ENCODE measurements at places on chromosomes 1 and 21.
A peak's percentile ranks its signal among the peaks of the same experiment; 100 is the strongest.

DNA sequence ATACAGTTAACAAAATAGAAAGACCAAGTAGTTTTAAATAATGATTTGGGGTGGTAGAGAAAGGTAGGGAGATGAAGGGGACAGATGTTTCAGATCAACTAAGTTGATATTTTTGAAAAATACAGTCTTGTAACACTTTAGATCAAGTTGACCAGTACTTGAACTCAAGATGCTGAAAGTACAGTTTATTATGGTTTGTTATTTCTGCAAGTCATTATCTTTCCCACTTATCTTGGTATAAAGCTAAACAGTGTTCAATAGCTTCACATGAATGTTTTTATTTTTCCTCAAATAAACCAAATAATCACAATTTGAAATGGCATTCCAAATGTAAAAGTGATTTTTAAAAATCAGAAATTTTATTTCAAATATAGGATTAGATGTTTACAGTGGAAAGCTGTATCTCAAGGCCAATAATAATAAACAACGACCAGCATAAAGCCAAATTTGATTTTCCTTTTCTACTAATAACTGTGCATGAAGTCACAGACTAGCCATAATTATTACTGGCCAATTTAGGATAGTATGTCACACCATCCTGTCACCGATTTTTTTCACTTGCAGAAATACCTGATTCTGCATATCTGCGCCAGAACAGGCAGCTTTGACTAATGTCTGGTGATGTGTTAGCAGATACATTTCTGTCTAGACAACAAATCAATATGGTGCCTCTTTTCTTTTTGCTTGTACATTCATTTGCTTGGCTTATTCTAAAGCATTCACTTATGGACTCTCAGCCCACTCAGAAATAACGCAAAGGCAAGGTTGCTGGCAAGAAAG, 320.2 kb downstream of the TM2D1 start:
- no peak for DNase-seq

- peak; percentile 30 for DNase-seq
Measured at GRCh38 chr1:179599623-179600249, 8.1 kb downstream of the TDRD5 start.

DNA sequence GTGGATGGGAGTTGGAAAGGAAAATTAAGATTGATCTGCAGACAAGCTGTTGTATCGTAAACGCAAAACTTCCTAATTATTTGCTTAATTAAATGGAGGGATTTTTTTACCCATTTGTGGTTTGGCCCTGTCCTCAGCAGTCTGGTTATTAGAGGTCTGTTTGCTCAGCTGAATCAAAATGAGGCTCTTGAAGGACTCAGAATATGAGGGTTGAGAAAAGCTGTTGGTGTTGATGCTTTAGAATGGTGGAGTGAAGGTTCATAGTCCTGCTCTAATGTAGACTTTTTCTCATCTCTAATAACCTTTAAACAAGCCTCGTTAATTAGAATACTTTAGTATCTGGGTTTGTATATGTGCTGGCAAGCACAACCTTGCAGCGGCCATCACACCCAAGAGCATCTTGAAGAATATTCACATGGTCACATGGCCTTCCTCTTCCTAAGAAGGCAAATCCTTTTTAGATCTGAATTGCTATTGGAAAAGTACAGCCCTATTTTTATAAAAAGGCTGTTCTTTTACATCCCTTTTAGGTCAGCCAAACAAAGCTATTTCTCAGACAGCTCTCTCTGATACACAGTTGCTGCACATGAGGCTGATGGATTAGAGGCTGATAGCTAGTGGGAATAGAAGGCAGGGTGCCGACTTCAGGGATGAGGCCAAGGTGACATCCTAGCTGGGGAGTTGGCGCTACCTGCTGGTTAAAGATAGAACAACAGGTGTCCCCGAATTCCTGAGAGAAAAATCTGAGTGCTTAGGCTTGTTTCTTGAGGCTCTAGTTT, 53.8 kb downstream of the MACF1 start:
- DNase-seq: peak; percentile 35

GRCh38 chr1:23627069-23627735, 64.4 kb upstream of the RPL11 start:
- no peak for DNase-seq

DNA sequence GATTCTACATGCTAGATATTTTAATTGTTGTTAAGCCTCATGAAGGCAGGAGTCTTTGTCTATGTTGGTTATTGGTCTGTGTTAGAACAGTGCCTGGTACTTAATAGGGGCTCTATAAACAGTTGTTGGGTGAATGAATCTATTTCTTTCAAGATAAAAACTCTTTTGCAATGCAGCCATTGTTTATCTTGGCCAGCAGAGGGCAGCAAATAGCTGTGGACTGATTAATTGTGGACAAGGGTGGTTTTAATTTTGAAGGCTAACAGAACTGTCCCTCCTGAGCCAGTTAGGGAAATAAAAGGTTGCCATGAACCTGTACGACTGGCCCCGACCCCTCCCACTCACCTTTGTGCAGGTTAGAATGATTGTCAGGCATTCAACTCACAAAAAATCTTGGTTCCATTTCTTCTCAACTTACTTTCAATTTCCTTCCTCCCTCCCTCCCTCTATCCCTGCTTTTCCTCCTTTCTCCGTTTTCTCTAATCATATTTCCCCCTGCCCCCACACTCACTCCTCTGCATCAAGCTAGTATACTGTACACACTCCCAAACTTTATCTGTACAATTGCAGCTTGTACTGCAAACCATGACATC, 66.3 kb upstream of the DIRAS3 start:
- peak; percentile 30 for DNase-seq

- no peak for DNase-seq
Measured at GRCh38 chr1:18795002-18795689, 64.3 kb downstream of the TAS1R2 start.

DNA sequence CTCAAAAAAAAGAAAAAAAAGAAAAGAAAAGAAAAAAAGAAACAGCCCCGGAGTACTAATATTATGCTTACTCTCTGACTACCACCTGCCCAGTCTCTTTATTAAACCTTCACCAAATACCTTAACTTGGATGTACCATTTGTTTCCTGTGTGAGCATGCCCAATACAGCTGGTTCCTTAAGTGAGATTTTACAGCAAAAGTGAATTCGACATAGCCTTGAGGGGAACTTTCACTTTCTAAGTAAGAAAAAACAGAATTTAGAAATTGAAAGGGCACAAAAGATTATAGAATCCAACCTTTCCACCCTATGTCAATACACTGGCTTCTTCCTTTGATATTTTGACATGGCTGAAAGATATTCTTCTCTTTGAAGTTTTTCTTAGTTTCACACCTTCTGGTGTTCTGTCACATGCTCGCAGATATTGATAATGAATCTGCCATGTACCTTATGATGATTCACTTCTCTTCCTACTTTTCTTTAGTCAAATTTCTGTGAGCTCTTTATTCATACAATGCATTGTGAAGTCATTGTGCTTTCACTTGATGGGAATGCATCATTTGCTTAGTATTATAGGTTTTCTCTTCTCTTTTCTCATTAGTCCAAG, 5.2 kb upstream of the GIPC2 start:
- no peak for DNase-seq

DNA sequence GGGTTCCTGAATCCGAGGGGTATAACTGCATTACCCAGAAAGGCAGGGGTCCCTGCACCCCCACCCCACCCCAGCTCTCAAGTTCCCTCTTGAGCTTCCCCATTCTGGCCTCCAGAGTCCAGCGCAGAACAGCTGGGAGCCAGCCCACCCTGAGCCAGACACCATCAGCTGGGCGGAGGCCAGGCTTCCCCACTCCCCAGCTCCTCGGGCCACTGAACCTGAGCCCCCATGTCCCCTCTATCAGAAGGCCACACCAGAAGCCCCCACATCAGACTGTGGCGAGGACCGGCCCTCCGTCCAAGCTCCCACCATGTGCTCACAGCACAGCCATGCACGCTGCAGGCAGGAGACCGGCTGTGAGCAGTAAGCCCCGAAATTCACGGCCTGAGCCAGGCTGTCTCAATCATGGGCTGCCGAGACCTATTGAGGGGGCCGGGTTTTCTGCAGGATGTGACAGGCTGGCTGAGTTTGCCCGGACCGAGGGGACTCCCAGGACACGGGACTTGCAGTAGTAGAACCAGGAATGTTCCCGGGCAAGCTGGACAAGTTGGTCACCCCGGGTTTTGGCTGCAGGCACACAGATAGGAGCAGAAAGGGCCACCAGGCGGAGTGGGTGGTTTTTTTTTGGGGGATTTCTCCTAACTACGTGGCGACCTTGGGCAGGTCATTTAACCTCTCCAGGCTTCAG, 25.5 kb upstream of the TNFRSF1B start:
- DNase-seq: no peak

DNA sequence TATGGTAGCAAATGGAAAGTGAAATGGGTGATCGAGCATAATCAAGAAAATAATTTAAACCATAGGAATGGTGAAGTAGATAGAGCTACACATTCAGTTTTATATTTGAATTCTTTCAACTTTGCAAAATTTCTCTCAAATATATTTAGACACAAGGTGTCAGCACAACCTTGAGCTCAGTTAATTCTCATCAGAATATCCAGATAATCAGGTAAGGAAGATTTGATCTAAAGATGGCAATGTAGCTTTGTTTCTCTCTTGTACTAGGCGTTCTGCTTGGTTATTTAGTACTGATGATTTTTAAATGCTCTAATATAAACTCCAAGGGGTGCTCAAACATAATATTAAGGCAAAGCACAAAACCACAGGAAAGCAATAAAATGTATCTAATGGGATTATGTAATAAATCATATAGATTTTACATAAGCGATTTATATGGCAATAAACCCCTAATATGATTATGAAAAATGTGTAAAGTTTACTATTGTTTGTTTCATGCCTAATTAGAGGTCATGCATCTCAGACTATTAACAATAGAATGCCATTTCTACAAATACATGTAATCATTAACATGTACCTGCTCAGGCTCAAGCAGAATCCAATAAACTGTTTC, 32.4 kb upstream of the SERTAD4 start:
- no peak for DNase-seq

DNA sequence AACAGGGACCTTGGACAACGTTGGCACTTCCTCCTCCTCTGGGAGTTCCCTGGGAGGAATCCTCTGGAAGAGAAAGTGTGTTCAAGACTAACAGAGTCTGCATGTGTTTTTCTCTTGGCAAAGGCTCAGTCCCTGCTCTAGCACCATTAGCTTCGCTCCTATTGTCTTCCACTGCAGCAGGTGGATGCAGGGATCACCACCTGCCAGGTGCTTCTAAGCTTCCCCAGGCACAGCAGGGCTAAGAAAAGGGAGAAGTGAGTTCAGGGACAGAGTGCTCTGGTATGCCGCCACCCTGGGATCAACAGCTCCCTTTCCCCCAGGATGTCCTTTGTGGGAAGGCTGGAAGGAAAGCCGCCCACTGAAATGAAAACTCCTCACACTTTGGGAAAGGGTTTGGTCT, 43.9 kb upstream of the IL20 start:
- no peak for DNase-seq

DNA sequence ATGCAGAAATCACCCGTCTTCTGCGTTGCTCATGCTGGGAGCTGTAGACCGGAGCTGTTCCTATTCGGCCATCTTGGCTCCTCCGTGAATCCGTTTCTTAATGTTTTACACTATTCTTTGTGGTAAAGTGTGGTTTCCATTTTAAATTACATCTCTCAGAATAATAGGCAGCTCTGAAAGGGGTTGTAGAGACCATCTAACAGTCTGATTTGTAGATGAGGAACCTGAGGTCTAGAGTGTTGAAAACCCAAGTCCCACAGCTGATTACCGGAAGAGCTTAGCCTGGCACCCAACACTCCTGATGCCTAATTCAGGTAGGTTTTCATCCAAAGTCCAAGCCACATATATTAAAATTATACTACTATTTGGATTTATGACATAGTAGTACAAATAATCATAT, 144.0 kb downstream of the LEPR start:
- DNase-seq: no peak

- DNase-seq: no peak
Measured at GRCh38 chr1:100462326-100463025, 75.5 kb upstream of the GPR88 start.

DNA sequence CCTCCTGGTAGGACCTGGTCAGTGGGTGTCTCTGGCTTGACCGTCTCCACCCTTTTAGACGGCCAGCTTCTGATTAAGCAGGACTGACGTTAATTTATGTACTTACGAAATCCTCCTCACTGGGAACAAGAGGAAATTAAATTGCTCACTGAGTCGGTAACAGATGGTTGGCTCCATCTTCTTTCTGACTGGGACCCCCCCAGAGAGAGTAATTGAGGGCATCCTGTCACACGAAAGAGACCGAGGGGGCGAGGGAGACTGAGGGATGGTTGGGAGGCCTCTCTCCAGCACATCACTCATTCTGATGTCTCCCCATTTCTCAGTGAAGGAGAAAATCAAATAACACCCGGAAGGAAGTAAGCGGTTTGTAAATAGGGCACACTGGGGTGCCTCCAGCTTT, 104.8 kb downstream of the OMA1 start:
- DNase-seq: no peak

DNA sequence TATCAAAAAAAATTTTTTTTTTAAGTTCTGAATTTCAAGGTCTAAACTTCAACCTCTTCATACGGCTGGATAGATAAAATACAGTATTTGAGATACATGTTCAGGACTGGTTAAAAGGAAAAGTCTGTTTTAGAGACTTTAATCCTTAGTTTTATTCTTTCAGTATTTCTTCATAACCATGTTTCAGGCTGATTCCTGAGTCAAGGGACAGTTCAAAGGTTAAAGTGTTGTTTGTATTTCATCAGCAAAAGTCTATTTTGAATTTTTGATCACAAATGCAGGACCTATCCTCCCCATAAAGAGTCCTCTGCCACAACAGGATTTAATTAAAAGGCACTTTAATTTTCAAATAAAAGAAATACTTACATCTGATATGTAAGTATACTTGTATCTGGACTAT, 53.5 kb downstream of the SELENOF start:
- no peak for DNase-seq

DNA sequence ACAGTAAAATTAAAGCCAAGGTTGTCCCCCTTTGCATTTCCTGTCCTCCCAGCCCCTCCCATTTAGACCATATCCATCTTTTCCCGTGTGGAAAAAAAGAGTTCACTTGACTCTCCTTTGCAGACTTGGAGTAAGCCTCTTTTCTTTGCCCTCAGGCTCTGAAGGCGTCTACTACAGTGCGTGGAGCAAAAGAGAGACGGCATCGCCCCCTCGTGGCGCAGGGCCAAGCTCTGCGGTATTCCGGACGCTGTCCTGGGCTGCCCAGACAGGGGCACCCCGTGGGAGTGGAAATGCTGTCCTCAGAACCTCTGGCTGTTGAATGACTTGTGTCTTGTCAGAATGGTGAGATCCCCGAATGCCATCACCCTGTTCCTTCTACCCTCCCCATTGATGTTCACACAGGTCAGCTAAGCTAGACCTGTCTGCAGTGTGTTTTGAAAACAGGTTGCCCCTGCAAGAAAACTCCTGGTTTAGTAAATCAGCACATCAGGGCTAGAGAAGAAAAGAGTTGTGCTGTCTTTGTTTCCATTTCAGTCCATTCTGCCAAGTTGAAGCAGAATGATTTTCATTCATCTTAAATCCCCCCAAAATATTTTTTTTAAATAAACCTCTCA, 12.3 kb upstream of the GJA8 start:
- peak; percentile 47 for DNase-seq

All from MV-4-11 (cell line).